ENCODE measurements at places on chromosomes 6 and 20.

- DNase-seq: no peak
These were observed 210.4 kb downstream of the FOXC1 start for GRCh38 chr6:1820165-1820564.

GRCh38 chr6:44243345-44243744 is 3.6 kb upstream of the HSP90AB1 start:
- DNase-seq: no peak

GRCh38 chr6:15362274-15363160 is 116.6 kb downstream of the JARID2 start:
- no peak for DNase-seq

- no peak for DNase-seq
These were observed 3.8 kb downstream of the RSPO4 start for GRCh38 chr20:998231-998830.

Data from NCI-H446 (cell line).